ENCODE measurements at places on chromosomes 7 and 10.
A peak's percentile ranks its signal among the peaks of the same experiment; 100 is the strongest.

DNA sequence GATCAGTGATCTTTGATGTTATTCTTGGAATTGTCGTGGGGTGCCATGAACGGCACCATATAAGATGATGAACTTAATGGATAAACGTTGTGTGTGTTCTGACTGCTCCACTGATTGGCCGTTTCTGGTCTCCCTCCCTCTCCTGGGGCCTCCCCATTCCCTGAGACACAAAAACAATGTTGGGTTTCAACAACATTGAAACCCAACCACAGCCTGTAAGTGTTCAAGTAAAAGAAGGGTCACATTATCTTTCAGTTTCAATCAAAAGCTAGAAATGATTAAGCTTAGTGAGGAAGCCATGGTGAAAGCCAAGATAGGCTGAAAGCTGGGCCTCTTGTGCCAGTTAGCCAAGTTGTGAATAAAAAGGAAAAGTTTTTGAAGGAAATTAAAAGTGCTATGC, 19.5 kb downstream of the EN2 start:
- DNase-seq, result no peak

DNA sequence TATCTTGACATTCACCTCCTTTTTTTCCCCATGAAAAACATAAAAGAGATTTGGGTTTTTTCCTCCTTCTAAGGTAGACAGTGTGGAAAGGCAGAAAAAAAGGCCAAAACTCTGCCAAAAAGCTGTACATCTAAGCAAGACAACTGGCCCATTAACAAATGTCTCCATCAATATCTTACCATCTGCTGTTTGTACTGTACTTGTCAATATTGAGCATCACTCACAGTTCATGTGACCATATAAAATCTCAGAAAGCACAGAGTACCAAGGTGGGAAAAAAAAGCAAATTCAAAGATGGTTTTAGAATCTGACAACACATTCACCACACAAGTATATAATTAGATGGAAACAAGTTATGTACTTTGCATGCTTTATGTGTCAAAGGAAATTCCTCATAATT, 52.6 kb downstream of the CACNA2D1 start:
- no peak for DNase-seq

DNA sequence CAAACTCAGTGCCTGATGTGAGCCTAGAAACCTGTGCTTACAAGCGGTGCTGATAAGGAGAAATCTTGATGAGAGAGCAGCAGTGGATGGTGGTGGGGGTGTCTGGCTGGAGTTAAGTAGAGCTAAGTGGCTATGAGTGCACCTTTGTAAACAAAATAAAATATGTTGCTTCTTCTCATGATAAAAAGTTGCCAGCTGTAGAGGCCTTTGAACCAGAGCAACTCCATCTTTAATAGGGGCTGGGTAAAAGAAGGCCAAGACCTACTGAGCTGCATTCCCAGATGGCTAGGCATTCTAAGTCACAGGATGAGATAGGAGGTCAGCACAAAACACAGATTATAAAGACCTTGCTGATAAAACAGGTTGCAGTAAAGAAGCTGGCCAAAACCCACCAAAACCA, 107.6 kb upstream of the FAM3C start:
- DNase-seq, result no peak

DNA sequence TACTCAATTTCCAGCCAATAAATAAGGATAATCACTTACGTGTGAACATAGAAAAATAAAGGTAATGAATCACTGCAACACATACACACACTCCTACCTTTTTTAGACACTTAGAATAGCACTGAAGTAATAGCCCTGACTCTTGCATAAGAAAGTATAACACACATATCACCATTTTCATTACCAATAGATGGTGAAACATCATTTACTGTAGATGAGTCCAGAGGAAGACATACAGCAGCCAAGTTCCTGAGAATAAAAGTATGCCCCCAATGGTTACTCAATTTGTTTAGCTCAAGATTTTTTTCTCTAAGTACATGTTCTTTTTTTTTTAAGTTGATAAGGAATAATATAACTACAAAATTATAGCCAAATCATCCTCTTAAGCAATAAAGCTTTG, 316.3 kb downstream of the PARD3 start:
- no peak for DNase-seq

GRCh38 chr7:77409005-77409738, 7.0 kb downstream of the GSAP start:
- peak; percentile 47 for DNase-seq

DNA sequence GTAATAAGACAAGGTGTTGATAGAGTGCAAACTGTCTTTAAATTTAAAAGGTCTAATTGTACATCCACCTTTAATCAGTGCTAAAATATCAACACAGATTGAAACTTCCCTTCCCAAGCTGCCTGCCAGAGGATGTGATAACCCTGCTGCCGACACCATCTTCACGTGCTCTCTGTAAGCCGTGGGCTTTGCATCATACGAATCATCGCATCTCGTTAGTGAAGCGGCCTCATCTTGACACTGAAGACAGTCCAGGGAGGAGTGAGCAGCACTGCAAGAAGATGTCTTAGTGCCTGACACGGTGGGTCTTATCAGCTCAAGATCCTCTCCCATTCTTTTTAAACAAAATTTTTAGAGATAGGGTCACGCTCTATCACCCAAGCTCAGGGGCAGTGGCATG, 518.8 kb downstream of the PTPRN2 start:
- DNase-seq, result no peak
